Amniotic stem cell (primary cell): ENCODE measurements at places on chromosomes 4 and X.

GRCh38 chr4:188195389-188195985 lies 56.2 kb downstream of the TRIML1 start:
- DNase-seq, result no peak

- DNase-seq, result no peak
Measured at GRCh38 chr4:85488416-85488815, 13.5 kb downstream of the ARHGAP24 start.

- DNase-seq, result no peak
Measured at GRCh38 chr4:88112856-88113255, 45.6 kb downstream of the ABCG2 start.

GRCh38 chrX:96611619-96612362 lies 72.9 kb upstream of the DIAPH2 start:
- peak; percentile 0 for DNase-seq

DNA sequence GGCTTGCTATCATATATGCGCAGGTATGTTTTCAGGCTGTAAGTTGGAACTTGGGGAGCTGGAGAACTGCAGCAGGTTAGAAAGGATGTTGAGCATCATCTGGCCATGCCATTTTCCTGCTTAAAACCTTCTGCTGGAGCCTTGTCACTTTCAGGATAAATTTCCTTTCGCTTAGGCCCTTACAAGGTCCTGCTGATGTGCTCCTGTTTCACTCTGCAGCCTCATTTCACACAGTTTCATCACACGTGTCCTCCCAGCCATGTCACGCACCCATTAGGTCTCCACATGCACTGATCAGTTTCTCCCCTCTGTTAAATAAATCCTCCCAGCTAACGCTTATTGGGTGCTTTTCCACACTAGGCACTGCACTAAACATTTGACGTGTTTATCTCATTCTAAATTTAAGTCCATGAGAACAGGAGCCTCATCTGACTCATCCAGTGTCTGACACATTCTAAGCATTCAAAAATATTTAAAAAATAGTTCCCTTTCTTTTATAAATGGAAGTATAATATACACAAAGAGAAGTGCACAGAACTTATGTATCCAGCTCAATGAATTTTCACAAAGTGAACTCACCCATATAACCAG lies 14.5 kb downstream of the SOD3 start:
- peak; percentile 1 for DNase-seq

GRCh38 chrX:109485470-109486340 lies 3.8 kb upstream of the GUCY2F start:
- peak; percentile 47 for DNase-seq

DNA sequence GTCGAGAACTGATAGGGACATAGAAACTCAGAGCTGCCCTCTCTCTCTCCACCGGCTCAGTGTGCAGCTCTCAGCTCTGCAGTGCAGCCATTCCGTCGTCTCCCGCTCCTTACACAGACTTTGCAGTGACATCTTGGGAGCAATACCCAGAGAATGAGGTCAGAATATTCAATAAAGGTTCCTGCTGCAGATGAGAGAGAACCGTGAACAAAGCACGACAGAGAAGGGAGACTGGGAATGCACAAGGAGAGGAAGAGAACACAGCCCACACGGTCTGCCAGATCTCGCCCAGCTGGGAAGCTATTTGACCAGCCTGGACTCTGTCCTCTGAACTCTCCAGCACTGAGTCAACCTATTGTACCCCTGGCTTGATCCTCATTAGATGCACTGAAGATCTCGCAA lies 118.0 kb upstream of the PPARGC1A start:
- DNase-seq, result no peak

GRCh38 chrX:47231167-47231566 lies 1.6 kb upstream of the USP11 start:
- no peak for DNase-seq
